ENCODE measurements at places on chromosomes 5 and 9. TPM values are rescaled to one million over a fixed set of nuclear protein-coding genes. Genes with fewer than 3 reads are reported as not detected.
A peak's percentile ranks its signal among the peaks of the same experiment; 100 is the strongest.

The OLFM1 gene
- 6.5 TPM for polyA plus RNA-seq

GRCh38 chr9:10443181-10443867 is 169.5 kb downstream of the PTPRD start:
- no peak for DNase-seq

DNA sequence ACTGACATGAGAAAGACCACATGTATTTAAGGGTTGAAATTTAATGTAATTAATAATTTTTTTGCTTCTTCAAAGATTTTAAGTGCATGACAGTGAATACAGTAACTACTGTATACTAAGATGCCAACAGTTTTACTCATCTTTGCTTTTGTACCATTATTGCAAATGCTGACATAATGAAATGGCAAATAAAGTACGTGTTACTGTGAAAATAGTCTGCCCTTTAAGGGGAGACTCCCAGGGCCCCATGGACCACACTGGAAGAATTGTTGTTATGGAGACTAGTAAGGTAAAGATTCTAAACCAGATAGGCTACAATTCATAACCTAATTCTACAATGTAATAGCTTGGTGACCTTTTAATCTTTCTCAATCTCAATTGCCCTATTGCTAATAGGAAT is 84.7 kb downstream of the NR3C1 start:
- DNase-seq, result no peak

DNA sequence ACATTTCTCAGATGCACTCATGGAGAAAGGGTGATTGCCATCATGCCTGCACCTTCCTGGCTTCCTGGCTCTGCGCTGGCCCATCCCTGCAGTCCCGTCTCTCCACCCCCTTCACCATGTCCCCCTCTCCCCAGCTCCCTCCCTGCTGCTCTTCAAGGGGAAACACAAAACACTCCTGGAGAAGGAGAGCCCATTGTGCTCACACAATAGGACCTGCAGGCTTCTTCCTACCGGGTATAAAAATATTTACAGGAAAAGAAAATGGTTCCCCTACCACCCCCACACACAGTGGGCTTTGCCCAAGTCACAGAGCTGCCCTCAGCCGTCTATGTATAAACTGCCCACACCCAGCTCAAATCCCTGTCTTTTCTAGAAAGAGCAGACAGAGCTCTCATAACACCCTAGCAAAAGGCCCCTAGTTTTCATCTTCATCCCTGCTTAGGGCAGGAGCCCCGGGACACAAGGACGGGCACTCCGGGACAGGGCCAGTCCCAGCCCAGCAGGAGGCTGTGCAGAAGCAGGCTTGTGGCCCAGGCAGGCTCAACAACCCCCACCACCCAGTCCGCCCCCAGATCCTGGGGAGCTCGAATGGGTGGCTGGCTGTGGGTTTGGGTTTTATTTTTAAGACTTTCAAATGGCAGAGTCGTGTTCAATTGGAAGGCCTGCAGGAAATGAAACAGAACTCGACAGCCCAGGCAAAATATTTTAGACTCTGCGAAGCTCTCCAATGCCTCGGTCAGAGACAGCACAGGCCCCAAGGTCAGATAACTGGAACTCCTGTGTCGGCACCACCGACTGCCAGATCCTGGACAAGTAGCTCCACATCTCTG is 77.3 kb downstream of the LRSAM1 start:
- no peak for DNase-seq

- DNase-seq, result no peak
Observed at GRCh38 chr9:14788846-14789245, 66.3 kb upstream of the CER1 start.

- DNase-seq, result no peak
Observed at GRCh38 chr5:19771174-19771835, 216.7 kb downstream of the CDH18 start.

The AHRR gene
- 0.11 TPM for polyA plus RNA-seq

DNA sequence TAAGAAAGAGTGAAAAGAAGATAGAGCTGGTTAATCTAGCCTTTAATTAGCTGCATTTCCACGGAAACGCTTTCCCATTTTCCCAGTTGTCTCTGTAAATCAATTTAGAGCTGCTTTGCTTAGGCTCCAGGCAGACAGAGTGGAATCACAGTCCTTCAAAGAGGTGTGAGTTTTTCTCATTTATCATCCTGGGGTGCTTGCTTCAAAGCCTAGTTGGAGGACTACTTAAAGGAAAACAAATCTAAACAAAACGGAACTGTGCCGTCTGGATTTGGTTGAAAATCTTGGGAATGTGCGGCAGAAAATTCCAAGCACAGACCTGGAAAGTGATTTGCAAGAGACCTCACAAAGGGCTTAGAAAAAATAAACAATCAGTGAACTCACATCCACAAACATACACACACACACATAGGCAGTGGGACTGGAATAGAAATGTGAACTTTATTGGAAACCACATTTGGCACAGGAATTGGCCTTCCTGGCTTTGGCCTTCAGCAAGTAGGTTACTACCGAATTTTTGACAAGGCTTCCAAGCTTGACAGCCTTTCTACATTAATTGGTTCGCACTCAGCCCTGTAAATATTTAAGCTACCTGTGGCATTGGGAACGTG is 235.2 kb upstream of the SLC24A2 start:
- DNase-seq, result no peak

DNA sequence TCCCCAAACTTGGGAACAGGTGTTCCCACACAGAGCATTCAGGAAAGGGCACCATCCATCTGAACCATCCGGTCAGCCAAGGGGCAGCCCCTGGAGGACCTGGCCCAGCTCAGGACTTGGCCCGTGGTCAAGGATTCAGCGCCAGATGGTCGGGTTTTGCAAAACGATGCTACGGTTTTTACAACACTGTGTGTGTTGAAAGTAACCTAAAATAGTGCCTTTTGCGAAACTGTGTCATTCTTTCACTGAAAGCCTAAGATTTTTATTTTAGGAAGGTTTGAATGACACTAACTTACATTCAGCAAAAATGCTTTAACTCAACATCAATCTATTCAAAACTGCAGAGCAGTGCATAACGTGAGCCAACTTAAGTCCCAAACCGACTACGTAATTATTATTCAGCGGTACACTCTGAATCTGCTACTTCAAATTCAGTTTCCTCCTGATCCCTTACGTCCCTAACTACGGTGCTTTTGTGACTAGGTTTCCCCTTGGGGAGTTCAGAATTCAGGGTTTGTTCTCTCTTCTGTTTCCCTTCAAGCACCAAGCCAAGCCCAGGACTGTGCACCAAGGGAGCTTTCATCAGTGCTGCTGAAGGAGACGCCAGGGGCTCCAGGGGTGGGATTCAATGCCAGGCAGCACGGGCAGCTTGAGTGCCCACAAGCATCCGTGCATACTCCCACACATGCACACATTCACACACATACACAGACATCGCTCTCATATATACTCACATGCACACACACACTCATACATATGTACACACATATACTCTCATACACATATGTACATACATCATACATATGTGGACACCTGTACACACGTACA is 25.8 kb downstream of the LPCAT1 start:
- DNase-seq, result no peak

- DNase-seq, result no peak
Observed at GRCh38 chr5:62333250-62333794, 27.3 kb downstream of the KIF2A start.

- DNase-seq, result peak; percentile 82
Observed at GRCh38 chr5:180353048-180353979, at the start of gene GFPT2. TSS of gene GFPT2 (minus strand) at chr5:180353336. CDS start at chr5:180353217, 119 bp downstream.

GRCh38 chr5:124962111-124962510 is 215.7 kb upstream of the ZNF608 start:
- DNase-seq, result no peak

GRCh38 chr5:124130816-124131215 is 615.6 kb downstream of the ZNF608 start:
- DNase-seq, result no peak

DNA sequence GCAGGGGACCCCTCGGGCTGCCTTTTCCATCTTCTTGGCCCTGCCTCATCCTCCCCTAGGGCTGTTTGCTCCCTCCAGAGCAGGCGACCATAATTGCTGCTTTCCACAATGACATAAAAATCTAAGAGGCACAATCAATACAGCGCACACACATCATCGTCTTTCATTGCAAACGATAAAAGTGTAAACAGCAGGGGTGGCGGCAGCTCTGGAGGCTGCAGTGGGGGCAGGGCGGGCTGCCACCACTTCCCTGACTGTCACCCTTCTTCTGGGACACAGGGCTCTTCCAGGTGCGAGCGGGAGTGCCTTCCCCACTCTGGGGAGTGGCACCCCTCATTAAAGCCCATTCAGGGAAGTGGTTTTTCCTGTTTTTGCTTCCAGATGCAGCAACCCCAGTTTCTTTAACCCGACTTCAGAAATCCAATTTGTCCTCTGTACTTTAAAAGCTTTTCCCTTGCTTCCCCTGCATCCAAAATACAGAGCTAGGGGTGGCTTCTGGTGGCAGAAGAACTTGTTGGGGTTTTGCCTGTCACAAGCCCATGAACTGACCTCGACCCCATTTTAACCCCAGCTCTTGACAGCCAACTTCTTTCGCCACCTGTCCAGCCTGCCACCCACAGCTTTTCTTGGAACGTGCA is 45.7 kb downstream of the TSPAN17 start:
- DNase-seq, result peak; percentile 14

The PCDHB9 gene
- 0.30 TPM for polyA plus RNA-seq

GRCh38 chr5:160354666-160355065 is 15.8 kb downstream of the C1QTNF2 start:
- DNase-seq, result no peak

The PDGFRB gene
- 53.1 TPM for polyA plus RNA-seq

DNA sequence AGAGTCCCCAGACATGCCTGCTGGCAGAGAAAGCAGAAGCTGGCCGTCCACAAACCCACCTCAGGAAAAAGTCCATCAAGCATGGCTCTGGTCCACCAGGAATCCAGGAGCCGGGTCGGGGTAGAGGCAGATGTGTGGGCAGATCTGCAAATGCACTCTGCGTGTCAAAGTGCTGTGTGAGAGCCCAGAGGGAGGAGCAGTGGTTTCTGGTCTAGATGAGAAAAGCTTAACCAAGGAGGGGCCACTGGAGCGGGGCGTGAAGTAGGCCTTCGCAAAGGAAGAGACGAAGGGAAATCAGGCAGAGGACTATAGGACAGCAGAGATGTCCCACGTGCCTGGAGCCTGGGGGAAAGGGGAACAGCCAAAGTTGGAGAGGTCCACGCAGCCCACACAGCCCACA is 40.0 kb downstream of the TTLL11 start:
- no peak for DNase-seq

The SLC46A2 gene
- not detected for polyA plus RNA-seq

- DNase-seq, result no peak
Observed at GRCh38 chr5:81908771-81909170, 63.1 kb upstream of the ATG10 start.

- DNase-seq, result no peak
Observed at GRCh38 chr9:98846879-98847278, 39.4 kb downstream of the GALNT12 start.

The FBP1 gene
- 0.50 TPM for polyA plus RNA-seq

DNA sequence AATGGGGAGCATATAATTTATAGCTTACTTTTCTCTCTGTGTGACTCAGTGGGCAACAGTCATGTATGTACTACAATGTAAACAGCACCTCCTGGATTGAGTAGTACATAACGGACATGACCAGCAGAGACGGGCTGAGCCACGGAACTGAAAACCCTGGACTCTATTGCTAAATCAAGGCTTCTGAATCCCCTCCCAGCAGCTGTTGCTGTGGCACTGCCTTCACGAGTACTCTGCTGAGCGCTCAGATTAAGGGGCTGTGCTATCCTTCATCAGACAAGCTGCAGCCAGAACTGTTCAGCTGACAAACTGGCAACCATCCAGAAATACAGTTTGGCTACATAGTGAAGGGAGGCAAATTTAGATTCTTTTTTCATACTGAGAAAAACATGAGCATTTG is 131.3 kb upstream of the CCDC180 start:
- DNase-seq, result no peak

DNA sequence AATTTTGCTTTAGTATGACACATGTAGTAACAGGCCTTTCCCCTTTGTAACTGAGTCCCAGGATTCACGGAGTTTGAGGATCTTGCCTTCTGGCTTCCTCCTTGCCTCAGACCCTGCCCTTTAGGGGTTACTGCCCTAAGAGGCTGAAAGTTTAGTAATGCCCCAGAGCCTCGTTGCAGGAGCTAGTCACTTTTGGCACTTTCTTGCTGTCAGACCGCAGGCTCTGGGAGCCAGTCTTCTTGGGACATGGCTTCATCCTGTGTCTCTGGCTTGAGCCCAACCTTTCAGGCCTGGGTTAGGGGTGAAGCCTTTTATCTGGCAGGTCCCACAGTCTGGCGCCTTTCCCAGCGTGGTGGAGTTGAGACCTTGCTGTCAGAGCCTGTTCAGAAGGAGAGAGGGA is 185.6 kb upstream of the DMRT1 start:
- DNase-seq, result peak; percentile 89

The GOLPH3 gene
- polyA plus RNA-seq, result 20.3 TPM

DNA sequence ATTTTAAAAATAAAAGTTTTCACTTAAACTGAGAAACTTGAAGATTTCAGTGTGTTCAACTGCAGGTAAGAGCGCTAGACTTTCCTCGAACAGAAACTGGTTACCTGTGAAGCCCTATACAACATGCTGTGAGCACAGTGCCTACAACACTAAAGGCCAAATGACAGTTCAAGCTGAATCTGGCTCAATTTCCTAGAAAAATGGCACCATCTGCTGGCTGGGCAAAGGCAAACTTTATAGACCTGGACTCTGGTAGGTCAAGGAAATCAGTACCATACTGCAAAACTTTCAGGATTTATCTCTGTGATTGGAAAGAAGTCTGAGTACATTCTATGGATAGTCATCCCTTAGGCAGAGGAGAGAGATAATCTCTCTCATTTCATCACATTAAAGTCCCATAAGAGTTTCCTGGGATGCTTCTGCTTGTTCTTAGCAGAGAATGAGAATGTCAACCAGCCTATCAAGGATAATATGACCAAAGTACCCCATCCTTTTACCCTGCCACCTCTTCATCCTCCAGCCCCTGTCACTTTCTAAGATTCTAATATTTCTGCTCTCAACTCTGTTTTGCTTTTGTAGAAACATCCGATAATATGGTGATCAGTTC is 31.8 kb upstream of the FOXB2 start:
- no peak for DNase-seq

- DNase-seq, result no peak
Observed at GRCh38 chr5:74232276-74232675, 408.3 kb downstream of the ENC1 start.

The ADAMTS12 gene
- 0.72 TPM for polyA plus RNA-seq

The TMC1 gene
- not detected for polyA plus RNA-seq
